ENCODE measurements at places on chromosomes 7 and 10.

- DNase-seq = no peak
These were observed 79.3 kb downstream of the GRID1 start for GRCh38 chr10:86287110-86287793.

- peak; percentile 71 for DNase-seq
These were observed 150.4 kb upstream of the PRPS1L1 start for GRCh38 chr7:18177815-18178660.

DNA sequence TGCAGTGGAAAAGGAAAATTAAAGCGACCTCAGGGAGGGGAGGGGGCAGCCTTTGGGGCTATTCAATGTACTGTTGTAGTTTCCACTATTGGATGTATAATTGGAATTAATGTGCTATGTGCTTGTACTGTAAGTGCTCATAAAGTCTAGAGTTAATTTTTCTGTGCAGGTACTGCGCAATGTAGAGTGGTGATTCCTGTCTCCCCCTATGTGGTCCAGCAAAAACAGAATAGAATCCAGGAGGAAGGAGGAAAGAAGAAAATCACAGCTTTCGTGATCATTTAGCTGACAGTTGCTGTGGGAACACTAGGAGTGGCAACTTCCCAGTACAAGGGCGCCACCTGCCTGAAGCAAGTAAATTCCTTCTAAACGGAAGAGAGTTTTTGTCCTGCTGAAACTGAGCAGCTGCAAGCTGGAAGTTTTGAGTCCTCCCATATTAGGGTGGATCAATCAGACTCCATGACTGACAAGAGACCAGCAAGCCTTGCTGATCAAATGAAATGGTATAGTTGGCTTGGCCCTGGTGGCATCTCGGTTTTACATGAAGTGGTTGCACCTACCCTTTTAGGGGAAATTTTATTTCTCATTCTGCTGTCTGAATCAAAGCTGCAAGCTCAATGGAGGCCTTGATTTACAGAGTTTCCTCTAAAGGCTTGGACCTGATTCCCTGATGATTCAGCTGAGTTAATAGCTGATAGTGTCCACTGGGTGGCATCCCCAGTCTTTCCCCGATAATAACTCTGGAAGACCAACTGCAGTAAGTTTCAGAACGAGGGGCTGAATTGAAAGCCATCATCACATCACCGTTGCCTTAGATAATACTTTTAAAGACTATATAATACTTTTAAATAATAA lies 299.8 kb downstream of the HGF start:
- no peak for DNase-seq

DNA sequence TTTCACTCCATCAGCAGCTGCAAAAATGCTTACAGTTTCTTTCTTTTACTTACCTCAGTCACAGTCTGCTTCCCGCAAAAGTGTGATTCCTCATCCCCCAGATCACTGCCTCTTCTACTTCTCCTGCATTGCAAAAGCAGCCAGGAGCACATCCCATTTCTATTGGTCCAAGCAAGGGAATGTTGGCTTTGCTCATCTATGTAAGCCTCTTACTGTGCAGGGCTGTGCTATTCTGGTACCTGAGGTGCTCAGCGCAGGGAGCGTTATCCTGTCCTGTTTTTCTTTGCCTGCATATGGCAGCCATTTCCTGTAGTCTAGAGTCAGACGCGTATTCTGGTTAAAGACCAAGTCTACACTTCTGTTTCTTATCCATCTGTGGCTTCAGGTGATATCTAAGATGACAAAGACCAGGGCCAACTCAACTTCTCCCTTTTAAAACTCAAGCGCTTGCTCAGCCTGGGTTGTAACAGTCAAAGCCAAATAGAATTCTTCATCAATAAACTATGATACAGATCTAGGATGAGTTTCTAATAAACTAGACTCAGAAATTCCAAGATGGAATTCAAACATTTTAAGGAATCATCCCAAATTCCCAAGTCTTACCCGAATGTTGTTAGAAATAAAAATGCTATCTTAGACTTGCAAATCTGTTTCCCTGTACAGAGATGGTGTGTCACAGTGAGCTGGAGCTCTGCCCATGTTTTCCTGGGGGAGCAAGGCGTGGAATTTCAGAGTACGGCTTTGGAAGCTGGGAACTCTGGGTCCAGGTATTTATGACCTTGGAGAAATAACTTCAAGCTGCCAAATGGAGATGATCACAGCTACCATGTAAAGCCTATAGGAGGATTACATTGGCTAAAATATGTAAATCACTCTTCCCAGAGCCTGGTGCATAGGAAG lies 6.1 kb upstream of the RBM17 start:
- DNase-seq = no peak

DNA sequence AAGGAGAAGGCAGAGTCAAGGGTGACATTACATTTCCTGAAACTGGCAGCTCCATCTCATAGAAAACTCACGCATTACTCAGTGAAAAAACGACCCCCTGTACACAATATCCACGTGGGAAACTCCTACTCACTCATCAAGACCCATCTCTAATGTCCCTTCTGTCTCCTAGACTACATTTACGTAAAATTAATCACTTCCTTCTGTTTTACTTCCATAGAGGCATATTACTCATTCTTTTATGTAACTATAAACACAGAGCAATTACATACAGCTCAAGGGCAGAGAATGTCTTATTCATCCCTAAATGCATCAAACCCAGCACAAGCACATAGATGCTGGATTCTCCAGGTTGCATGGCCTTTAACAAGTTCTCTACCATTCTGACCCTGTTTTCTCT lies 281.8 kb downstream of the KCNMA1 start:
- DNase-seq = no peak

GRCh38 chr10:47154762-47155161 lies 145.2 kb upstream of the GDF10 start:
- no peak for DNase-seq

DNA sequence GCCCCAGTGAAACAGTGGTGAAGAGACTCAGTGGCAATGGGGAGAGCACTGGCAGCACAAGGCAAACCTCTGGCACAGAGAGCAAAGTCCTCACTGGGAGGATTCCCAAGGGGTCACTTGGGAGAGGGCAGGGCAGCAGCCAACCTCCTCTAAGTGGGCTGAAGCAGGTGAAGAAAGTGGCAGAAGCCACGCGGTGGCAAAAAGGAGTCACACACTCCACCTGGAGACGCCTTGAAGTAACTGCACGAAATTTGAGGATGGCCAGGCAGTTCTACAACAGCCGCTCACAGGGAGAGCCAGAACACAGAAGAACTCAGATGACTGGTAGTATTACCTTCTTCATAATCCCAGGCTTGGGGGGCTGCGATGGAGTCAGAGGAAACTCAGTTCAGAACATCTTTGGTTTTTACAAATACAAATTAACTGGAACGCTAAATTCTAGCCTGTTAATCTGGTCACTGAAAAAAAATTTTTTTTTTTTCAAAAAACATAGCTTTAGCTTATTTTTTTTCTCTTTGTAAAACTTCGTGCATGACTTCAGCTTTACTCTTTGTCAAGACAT lies 574 bp upstream of the IL6 start:
- DNase-seq = peak; percentile 67

DNA sequence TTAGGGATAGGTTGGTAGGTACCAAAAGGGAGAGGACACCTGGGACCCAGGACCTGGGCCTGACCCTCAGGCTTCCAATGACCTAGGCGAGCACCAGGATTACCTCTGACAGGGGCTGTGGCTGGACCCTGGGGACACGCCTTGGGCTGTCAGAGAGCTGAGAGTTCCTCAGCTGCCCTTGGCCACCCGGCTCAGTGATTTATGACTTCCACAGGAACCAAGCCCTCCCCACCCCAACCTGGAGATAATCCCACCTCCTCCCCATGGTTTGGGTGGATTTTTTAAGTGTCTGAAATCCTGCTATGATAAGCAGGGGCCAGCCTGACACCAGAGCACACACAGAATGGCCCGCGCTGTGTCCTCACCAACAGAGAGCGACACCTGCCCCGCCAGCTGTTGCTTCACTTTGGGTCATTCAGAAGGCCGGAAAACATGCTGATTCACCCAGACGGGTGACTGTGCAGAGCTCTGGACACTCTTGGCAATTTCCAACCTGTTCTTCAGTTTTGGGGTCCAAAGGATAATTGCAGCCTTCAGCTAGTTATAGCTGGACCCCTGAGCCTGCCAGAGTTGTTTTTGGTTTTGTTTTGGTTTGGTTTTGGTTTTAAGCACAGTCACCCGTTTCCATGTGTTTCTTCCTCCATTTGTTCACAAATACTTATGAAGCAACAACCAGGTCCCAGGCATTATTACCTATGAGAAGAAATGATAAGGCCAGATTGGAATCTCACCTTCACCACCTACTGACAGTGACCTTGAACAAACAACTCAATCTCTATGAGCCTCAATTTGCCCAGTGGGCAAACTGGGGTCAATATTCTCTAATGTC lies 78.2 kb downstream of the RAB11FIP2 start:
- no peak for DNase-seq

DNA sequence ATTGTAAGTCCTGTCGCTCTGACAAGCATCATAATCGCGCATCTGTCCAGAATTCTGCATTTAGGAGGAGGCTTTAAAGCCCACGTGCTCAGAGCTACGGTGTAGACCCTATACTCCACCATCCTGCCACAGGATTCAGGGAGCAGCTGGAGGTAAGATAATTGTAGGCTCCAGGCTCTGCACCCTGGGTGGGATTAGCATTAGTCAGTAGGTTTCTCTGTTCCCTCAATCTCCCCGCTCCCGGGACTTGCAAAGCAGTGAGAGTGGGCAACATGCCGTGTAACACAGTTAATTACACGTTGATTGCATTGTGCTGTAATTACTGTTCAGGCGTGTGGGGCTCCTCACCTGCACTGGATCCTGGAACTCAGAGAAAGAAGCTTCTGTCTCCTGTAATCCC lies 89.3 kb upstream of the CUX1 start:
- no peak for DNase-seq

DNA sequence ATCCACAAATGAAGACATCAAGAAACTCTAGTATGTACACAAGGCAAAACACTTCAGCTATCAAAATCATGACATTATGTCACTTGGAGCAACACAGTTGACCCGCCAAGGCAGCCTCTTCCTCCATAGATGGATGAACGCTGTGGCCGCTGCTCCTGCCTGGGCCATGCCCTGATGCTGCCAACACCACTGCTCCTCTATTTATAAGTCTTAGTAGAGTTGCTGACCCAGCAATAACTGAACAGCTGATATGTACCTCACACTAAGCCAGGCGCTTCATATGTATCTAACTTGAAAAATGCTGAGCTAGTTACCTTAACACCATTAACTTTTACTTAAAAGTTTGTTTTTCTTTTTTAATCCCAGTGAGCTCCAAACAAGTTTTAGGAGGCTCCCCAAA lies 131.9 kb downstream of the LYZL1 start:
- DNase-seq = peak; percentile 65

GRCh38 chr10:84008878-84009277 lies 130.4 kb upstream of the GHITM start:
- no peak for DNase-seq

DNA sequence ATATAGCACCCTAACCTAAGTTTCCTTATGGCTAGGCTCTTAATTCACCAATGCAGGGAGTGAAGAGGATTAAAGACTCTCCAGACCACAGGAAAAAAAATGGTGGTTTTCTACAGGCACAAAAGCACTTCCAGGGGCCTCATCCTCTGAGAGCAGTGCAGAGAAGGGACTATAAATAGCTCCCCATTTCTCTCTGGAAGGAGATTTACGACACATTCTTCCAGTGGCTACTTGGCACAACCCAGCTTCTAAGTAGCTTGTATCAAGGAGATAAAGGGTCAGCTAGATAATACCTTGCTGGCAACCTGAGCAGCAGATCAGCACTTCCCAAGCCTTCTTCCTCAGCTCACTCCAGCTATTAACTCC lies 73.5 kb downstream of the CRPPA start:
- no peak for DNase-seq

GRCh38 chr7:27412164-27412563 lies 169.6 kb downstream of the EVX1 start:
- no peak for DNase-seq

DNA sequence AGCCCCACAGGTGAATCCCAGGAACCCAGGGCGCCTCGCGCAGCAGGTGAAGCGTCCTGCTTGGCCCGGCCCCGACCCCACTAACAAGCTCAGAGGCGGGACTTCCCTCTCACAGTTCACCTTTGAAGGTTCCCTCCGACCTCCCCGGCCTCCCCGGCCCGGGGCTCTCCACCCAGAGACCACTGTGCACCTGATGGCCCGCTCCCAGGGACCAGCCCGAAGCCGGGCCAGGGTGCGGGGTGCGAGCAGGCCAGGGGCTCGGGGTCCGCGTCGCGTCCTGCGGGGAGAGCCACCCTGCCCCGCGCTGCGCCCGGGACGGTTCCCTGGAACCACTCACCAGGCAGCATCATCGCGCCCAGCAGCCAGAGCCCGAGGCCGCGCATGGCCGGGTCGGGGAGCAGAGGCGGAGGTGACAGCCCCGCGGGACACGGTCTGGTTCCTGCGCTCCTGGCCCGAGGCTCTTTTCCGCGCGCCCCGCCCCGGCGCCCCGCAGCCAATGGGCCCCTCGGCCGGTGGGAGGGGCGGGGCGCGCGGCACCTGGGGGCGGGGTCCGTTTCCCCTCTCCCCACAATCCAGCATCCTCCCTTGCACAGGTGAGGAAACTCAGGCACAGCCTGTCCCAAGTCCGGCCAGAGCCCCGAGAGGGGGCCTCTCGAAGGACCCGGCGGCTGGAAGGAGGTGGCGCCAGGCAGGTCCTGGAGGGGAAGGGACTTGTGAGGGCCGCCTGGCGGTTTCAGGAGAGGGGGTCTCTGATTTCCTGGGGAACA lies at the start of gene ADAM8:
Gene ADAM8, minus strand, starts transcription at position 434 of the 767 bp plus-strand sequence. Its CDS starts 51 bp downstream, at position 383.
- DNase-seq = peak; percentile 88
